Muscle of leg (tissue), 16 donors: ENCODE measurements at places on chromosomes 2 and 18.

DNA sequence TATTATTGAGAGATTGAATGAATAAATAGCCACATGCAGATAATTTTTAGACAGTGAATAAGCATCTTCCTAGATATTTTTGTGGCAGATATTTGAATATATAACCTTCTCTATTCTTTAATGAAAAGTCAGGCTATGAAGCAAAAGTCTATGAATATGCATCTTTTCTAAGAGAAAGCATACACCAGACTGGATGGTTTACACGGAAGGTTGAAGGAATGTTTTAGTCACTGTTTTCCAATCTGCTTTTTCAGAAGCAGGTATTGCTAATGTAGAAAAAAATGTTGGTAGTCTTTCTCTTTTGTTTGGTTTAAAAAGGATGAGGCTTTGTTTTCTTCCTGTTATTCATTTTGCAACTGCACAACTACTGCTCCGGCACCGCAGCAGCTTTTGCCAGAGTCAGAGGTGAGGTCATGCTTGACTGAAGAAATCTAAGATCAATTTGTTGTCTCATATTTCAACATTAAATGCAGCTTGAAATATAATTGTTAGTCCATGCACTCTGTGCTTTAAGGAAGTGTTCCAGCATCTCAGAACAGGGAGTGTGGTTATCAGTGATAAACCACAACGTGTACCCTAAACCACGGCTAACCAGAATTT lies 1540.8 kb upstream of the PIK3C3 start:
- DNase-seq, result peak; percentile 20

- DNase-seq, result no peak
Observed at GRCh38 chr18:23068011-23068410, 67.3 kb upstream of the CABLES1 start.

DNA sequence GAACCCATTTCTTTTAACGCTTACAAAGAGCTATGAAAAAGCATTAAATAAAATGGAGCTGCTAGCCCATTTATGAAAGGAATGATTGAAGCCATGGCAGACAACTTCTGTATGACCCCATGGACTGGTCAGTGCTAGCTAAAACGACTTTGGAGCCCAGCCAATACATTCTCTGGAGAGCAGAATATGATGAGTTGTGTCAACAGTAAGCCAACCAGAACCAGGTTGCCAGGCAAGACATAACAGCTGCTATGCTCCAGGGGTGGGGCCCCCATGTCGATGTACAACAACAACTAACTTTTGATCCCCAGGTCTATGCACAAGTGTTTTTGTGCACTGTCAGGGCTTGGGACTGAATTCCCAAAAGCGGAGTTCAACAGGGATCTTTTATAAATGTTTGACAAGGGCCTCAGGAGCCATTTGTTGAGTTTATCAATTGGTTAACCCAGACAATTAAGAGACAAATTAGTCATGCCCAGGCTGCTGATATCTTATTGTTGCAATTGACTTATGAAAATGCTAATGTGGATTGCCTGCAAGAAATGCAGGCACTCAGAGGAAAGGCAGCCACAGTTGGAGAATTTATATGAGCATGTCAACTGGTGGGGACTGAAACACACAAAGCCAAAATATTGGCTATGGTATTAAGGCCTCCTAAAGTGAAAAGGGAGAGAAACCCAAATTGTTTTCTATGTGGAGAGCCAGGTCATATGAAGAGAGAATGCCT lies 64.6 kb upstream of the MYO3B start:
- DNase-seq, result peak; percentile 64

DNA sequence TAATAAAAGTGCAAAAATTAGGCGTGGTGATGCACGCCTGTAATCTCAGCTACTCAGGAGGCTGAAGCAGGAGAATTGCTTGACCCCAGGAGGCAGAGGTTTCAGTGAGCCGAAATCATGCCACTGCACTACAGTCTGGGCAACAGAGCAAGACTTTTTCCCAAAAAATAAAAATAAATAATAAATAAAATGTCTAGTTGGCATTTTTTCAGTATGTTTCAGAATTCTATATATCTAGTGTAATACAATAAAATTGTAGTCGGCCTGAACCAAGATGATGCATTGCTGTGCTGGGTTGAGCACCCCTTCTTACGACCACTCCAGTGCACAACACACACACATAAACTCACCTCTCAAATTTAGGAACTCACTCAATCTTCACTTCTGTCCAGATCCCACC lies 108.2 kb downstream of the XIRP2 start:
- no peak for DNase-seq

DNA sequence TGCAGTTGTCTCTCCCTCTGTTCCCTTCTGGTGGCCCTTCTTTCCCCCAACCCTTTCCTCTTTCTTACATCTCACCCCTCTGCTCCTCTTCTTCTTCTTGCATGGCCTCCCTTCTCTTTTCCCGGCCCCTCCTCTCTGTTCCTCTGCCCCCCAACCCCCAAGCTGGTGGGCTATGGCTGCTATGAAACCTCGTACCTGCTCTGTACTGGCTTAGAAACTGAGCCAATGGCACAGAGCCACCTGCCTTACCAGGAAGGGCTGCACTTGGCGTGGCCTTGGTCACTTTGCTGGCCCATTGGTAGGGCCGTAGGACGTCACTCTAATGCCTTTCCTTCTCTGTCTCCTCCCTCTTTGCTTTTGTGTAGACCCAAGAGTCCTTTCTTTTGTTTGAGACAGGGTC lies 78.9 kb downstream of the LRRFIP1 start:
- DNase-seq, result no peak

- DNase-seq, result no peak
Observed at GRCh38 chr2:38615237-38615636, 12.5 kb upstream of the HNRNPLL start.

DNA sequence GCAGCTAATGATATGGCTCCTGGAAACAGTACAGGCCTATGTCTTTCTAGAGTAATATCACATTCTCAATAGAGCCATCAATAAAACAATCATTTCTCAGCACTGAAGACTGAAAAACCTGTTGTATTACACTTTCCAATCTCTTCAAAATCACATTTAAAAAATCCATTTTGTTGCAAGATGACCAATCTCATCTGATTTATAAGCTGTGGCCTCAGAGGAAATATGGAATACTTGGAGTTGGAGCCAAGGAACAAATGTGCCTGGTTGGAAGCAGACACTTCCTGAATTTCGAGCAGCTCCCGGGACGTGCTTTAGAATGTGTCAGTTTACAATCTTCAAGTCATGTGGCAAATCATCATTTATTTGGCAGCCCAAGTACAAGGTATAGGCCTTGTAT lies 114.5 kb downstream of the ADCYAP1 start:
- peak; percentile 90 for DNase-seq

DNA sequence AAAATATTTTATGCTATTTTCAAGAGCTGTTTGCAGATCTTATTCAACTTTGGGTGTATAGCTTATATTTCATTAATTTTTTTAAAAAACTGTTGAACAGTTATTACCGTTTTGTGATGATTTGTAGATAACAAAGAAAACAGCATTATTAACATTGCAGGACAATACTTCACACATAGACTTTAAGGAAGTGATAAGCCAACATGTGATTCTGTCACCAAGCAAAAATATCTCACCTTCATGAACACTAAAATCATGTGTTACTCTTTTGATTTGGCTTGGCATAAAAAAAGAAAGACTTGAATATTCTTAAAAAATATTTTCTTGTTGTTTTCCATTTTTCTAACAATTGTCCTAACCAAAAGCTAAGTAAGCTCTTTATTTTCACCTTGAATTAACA lies 33.0 kb downstream of the SLC35F5 start:
- no peak for DNase-seq

GRCh38 chr2:121888189-121888557 lies 132.7 kb downstream of the TSN start:
- no peak for DNase-seq
